ENCODE measurements at places on chromosomes 1 and 21.

DNA sequence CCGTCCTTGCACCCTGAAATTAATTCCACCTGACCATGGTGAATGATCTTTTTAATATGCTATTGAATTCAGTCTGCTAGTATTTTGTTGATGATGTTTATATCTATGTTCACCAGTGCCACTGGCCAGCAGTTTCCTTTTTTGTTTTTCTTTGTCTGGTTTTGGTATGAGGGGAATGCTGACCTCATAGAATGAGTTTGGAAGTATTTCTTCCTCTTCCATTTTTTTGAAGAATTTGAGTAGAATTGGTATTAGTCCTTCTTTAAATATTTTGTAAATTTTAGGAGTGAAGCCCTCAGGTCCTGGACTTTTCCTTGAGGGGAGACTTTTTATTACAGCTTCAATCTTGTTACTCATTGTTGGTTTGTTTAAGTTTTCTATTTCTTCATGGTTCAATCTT lies 231.6 kb downstream of the MRPL39 start:
- DNase-seq, result peak; percentile 61

GRCh38 chr1:8570465-8570864 lies 247.0 kb downstream of the RERE start:
- DNase-seq, result no peak

DNA sequence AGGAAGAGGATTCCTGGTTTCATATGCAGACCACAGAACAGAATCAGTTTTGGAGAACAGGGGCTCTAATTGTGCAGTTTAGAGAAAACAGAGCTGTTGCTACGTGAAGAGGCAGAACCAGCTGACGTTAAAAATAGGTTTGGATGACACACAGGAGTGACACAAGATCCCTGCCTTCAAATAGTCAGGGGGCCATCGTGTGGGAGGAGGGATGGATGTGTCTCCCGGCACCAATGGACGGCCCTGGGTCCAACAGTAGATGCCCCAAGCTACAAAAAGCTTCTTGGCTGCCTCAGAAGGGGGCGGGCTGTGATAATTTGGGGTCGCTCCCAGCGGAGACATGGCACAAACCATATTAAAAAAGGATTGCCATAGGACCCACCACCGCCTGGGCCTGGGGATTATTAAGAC lies 87.8 kb downstream of the MRPL37 start:
- no peak for DNase-seq

- no peak for DNase-seq
Observed at GRCh38 chr1:204128464-204128963, 23.3 kb downstream of the ETNK2 start.

DNA sequence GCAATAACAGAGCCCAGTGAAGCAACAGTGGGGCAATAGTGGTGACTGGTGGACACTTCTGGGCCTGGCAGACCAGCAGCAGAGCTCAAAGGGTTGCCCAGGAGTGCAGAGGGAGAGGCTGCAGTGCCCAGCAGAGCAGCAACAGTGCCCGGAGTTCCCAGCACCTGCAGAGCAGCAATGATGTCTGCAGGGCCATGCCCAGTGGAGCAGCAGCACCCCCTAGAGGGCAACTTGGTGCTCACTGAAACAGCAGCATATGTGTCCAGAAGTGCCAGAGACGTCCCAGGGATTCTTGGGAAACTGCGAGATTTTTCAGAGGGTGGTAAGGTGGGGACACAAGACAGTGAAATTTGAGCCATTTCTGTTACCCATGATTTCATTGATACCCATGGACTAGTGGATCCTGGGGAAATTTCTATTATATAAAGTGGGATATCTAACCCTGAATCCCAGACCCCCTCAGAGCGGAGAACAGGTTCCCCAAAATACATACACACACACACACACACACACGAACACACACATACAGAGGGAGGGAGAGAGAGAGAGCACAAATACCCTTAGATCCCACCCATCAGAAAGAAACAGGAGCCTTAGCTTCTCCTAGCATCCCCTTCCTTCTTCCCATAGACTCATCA lies 156.9 kb upstream of the GJB5 start:
- peak; percentile 50 for DNase-seq

- no peak for DNase-seq
Observed at GRCh38 chr1:25691211-25691610, 74.6 kb downstream of the MAN1C1 start.

GRCh38 chr1:53592521-53592982 lies 133.4 kb downstream of the DMRTB1 start:
- peak; percentile 30 for DNase-seq

GRCh38 chr1:173467426-173467825 lies 9.7 kb upstream of the PRDX6 start:
- DNase-seq, result no peak

DNA sequence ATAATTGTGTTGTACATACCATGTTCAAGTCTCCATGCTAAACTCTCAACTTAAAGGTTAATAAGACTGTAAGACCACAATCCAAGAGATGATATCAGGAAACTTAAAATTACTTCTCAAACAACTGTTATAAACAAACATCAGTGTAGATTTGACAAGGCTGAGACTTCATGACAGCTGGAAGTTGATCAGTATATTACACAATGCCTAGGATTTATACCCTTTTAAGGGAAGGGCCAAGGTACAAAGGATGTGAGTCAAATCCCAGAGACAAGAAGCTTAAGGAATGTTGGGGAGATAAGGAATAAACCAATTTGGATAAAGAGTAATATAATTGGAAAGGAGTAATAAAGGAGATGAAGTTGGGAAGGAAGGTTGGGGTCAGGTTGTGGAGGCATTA lies 98.8 kb downstream of the LBR start:
- no peak for DNase-seq

- peak; percentile 67 for DNase-seq
Observed at GRCh38 chr1:145962157-145963102, 1.9 kb downstream of the ANKRD34A start.

DNA sequence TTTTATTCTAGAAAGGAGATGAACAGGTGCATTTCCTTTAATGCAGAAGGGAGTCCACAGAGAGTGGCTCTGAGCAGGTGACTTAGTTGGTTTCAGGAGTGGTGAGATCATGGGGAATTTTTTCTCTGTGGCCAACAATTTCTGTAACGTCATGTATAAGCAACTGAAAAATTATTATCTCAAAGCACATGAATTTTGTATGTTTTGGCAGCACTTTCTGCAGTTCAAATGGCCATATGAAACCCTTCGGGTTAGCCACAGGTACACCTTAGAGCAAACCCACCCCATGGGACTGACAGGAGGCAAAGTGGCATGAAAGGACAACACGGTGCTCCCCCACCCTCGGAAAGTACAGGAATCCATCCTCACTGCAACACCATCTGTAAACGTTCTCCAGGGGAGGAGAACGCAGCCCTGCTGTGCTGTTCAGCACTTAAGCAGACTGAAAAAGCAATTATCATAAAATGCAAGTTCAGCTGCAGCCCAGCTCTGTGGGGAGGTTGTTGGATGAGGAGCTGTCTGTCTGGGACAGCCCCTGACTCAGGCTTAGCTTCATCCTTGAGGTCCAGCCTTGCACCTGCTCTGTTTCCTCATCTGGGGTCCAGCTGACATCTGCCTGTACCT lies 55.8 kb upstream of the CLDN14 start:
- DNase-seq, result no peak

DNA sequence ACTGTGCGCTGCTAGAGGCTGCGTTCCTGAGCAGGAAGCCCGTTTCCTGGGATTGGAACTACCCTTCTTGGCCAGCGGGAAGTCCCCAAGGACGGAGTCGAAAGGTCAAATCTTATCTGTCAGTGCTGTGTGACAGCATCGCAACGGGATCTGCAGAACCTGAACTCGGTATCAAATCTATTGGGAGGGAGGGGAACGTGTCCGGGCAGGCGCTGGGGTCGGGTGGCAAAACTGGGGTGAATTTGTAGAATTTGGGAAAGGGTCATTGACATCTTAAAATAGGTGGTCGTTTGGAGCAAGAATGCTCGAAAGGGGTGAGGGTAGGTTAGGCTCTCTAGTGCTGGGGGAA lies 725 bp upstream of the ARPC5 start:
- no peak for DNase-seq

- no peak for DNase-seq
Observed at GRCh38 chr21:42144221-42144620, 73.1 kb downstream of the UMODL1 start.

- peak; percentile 64 for DNase-seq
Observed at GRCh38 chr21:29221253-29221744, 77.4 kb upstream of the BACH1 start.

- no peak for DNase-seq
Observed at GRCh38 chr1:33311706-33312412, 9.0 kb downstream of the A3GALT2 start.

DNA sequence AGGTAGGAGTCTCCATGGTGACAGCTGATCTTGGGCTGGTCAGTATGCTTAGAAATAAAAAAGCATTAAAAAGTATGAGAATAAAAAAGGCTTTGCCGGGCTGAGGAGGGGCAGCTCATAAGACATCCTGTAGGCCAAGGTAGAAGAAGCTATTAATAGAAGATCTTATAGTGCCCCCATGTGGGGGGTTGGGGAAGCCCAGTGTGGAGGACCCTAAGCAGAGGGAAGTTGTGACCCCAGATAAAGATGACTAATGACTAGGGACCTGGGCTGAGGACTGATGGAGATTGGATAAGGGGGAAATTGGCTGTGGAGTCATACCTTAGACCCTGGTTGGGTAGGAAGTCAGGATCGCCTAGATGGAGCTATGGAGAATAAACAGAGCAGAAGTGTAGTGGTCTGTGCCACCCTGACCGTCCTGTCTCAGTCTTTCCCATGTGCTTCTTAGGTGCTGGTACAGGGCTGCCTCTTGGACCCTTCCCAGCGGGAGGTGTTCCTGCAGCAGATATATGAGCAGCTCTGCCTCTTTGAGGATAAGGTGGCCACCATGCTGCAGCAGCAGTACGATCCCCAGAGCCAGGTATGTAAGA lies 25.0 kb downstream of the SZT2 start:
- peak; percentile 74 for DNase-seq

GRCh38 chr21:38350684-38351083 lies 93.9 kb downstream of the KCNJ15 start:
- no peak for DNase-seq

- DNase-seq, result no peak
Observed at GRCh38 chr1:151908228-151908691, 1.1 kb downstream of the THEM4 start.

DNA sequence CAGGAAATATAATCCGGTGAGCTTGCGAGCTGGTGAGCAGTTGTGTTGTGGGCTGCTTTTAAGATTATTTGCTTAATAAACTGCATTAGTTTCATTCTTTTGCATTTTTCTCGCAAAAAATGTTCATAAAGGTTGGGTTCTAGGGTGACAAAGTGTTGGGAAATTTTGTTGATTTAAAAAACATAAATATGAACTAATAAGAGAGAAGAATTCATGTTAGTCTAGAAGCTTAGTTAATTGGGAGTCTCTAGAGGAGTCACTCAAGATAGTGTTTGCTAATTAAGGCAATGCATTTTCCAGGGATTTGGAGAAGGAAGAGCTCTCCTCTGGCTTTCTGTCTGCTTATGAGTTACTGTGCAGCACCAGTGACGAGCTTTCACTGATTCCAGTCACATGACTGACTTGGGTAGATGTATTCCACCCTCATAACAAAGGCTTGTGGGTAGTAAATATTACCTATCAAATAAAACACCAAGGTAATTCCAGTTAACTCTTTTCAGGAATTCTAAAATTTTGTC lies 417.0 kb downstream of the PTBP2 start:
- DNase-seq, result no peak

DNA sequence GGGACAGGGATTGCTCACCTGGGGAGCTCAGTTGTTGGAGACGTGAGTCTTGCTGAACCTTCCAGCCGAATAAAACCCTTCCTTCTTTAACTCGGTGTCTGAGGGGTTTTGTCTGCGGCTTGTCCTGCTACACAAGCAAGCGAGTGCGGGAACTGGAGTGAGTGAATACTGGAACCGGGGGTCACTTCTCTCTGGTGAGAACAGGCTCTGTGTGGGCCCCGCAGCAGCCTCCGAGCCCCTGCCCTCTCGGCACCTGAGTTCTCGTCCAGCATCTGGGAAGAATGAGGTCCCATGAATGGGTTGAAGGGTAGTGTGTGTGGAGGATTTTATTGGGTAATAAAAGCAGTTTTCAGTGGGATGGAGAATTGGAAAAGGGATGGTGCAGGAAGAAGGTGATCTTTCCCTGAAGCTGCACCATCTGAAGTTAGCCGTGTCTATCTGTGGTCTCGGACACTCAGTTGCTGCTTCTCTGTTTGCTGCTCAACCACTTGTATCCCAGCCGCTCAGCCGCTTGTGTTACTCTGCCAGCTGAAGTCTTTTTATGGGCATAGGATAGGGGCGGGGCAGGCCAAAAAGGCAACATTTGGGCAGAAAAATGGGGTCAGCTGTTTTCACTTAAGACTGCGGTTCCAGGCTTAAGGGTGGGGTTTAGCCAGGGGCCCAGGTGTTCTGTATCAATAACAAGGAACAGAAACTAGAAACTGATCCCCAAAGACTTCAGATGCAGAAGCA lies 450.6 kb upstream of the CAMK1G start:
- peak; percentile 9 for DNase-seq

- peak; percentile 65 for DNase-seq
Observed at GRCh38 chr1:16396591-16396990, 29.5 kb downstream of the SZRD1 start.

DNA sequence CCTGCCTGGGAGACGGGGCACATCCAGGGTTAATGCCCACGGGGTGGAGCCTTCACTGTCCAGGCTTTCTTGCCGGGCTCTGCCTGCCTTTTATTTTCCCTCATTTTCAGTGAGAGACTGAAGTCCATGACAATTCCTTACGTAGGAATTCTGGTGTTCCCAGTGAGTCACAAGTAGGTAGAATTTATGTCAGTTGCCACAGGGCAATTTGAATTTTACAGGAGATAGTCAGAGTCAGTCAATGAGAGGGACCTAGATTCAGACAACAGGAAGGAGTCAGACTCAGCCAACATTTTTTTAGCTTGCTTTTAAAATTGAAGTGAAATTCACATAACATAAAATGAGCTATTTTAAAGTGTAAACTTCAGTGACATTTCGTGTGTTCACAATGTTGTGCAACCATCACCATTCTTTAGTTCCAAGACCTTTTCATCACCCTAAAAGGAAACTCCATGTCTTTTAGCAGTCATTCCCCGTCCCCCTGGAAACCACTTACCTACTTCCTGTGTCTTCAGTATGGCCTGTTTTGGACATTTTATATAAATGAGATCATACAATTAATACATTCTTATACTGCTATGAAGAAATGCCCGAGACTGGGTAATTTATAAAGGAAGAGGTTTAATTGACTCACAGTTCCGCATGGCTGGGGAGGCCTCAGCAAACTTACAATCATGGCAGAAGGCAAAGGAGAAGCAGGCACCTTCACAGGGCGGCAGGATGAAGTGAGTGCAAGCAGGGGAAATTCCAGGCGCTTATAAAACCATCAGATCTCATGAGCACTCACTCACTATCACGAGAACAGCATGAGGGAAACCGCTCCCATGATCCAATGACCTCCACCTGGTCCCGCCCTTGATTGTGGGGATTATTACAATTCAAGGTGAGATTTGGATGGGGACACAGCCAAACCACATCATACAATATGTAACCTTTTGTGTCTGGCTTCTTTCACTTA lies 14.6 kb downstream of the AJAP1 start:
- DNase-seq, result no peak
